ENCODE measurements at places on chromosomes 1 and 21. TPM values are rescaled to one million over a fixed set of nuclear protein-coding genes. Genes with fewer than 3 reads are reported as not detected.

DNA sequence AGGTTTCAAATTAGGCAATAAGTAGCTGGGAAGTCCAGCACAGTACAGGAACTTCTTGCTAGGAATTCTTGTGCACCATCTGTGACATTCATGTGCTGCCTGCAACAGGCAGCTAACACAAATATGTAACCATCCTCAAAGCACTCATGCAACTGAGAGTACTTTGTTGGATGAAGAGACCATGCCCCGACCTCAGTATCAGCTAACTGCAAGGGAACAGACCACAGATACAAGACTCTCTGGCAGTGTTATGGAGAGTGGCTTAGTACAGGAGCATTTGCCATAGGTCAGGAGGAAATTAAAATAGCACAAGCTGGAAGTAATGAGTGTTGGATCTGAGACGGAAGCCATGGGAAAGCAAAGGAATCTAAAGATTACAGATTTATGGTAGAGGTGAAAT, 123.6 kb downstream of the LRRC53 start:
- DNase-seq, result no peak

DNA sequence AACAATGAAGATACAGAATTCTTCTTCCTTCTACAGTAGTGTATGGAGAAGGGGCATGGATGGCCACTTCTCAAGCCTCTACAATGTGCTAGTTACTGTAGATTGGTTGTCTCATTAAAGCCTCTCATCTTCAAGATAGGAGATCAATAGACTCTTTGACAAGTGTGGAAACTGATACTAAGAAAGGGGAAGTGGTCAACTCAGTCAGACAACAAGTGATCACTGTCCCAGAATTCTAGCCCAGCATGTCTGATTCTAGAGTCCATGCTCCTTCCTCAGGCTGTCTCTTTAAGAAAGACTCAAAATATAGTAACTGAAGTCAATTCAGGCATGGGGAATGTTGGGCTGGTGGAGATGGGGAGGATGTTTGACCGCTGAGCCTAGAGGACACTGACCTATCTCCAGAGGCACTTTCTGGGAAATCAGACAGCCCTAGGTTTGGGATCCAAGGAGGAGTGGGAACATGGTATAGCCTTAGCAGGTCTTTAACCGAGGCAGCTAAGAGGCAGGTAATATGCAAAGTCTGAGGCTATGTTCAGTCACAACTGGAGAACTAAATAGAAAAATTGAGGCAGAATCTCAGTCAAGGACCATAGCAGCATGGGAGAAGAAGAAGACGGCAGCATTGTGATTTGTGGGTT, 39.3 kb upstream of the EYA3 start:
- no peak for DNase-seq

The TDRD5 gene
- not detected for total RNA-seq

The HIPK1 gene
- 52.3 TPM for total RNA-seq

- no peak for DNase-seq
Observed at GRCh38 chr1:207331354-207332313, 10.2 kb downstream of the CD55 start.

The LIPI gene
- total RNA-seq, result not detected

DNA sequence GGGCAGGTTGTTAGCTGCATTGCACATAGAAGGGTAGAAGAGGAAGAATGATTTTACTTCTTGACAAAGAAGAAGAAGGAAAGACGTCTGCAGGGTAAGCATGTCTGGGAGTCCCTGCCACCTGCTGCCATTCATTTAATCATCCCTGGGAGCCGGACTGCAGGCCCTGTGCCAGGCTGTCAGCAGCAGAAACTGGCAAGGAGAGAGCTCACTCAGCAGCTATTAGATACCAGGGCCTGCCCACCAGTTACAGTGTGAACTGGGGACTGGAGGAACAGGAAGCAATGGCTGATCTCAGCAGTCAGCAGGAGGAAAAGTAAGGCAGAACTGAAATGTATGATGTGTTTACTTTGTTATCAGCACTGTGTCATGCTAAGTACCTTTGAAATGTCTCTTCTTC, 75.7 kb upstream of the C1orf87 start:
- DNase-seq, result no peak

DNA sequence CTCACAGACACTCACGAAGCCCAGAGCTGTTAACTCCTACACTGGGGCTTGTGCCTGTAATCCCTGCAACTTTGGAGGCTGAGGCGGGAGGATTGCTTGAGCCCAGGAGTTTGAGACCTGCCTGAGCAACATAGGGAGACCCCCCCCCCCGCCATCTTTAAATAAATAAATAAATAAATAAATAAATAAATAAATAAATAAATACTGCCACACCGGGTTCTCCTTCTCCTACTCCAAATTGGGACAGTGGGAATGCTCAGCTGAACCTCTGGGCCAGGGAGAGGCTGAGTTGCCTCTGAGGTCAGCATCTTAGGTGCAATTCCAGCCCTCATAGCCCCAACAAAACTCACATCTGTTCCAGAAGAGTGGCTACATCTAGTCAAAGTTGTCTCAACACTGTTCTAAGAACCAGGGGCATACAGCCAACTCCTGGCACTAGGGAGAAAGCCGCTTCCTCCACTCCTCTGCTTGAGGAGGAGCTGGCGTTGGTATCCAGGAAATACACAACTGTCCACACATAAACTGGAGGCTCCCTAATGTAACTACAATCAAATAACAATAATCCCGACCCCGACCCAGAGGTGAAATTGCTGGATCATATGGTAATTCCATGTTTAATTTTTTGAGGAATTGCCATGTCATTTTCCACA, 27.0 kb downstream of the C1orf216 start:
- no peak for DNase-seq

The ASPM gene
- total RNA-seq, result 4.2 TPM

- no peak for DNase-seq
Observed at GRCh38 chr1:107750364-107750959, 214.5 kb downstream of the VAV3 start.

GRCh38 chr1:106727171-106727570, 329.3 kb upstream of the PRMT6 start:
- DNase-seq, result no peak

DNA sequence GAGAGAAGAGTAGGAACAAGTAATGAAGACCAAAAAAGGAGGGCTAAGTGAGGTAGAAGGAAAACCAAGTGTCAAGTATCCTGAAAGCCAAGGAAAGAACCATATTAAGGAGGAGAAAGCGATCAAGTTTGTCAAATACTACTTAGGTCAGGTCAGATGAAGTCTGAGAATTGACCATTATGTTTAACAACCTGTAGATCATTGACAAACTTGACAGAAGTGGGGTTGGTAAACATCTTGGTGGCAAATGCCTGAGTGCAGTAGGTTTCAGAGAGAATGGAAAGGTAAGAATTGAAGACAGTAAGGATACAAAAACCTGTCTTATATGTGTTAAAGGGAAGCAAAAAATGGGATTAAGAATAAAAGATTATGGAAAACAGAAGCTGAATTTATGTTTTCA, 3.7 kb upstream of the CHIA start:
- no peak for DNase-seq

The ILDR2 gene
- total RNA-seq, result 0.25 TPM

GRCh38 chr1:236154126-236154525, 11.8 kb downstream of the GPR137B start:
- DNase-seq, result no peak

DNA sequence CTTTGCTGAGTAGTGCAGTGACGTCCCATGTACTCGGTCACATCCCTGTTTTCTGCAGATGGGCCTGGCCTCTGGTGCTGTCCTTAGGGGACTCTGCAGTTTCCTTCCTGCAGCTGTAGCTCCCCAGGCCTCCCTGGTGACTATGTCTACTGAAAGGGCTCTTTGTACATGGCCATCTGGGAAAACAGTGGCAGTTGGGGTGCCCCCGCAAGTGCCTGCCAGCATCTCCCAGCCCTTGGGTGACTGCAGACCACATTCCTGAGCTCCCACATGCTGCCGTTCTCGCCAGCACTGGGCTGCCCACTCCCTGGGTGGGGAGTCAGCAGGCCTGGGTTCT, 37.5 kb upstream of the KCNA10 start:
- DNase-seq, result no peak

DNA sequence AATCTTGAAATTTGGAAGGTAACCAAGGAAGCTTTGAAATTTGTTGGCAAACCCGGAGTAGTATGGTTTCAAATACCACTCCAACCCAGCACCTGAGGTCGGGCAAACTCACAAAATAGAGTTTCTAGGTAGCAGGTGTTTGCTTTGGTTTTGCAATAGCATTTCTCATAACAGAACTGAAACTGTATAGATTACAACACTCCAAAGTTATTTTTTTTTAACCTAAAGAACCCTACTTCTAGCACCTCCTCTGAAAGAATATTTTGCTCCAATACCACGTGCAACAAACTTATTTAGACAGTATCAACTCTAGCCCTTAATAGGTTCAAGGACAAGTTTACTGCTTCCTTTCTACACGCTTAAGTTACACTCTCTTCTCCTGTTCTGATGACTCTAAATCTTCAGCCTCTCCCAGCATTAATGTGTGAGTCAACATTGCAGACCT, 178.5 kb upstream of the FMN2 start:
- no peak for DNase-seq

DNA sequence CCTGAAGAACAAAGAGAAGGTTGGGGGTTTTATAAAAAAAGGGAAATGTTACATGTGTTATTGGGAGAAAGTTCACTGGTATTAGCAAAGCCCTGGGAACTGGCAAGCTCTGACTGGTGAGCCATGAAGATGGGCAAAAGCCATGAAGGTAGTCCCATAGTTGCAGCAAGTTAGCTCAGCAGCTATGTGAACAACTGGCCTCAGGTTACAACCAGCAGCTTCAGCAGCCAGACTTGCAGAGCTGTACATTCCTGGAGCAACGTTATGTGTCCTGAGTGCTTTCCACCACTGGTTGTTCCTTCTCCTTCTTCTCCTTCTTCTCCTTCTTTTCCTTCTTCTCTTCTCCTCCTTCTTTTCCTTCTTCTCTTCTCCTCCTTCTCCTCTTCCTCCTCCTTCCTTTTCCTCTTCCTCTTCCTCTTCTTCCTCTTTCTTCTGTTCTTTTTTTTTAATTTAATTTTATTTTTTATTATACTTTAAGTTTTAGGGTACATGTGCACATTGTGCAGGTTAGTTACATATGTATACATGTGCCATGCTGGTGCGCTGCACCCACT, 56.1 kb upstream of the TLR5 start:
- no peak for DNase-seq

GRCh38 chr1:162906485-162906884, 45.5 kb upstream of the CCDC190 start:
- no peak for DNase-seq

GRCh38 chr1:58391056-58391455, 155.5 kb downstream of the OMA1 start:
- no peak for DNase-seq

- no peak for DNase-seq
Observed at GRCh38 chr1:35120458-35121133, 41.4 kb downstream of the ZMYM1 start.

DNA sequence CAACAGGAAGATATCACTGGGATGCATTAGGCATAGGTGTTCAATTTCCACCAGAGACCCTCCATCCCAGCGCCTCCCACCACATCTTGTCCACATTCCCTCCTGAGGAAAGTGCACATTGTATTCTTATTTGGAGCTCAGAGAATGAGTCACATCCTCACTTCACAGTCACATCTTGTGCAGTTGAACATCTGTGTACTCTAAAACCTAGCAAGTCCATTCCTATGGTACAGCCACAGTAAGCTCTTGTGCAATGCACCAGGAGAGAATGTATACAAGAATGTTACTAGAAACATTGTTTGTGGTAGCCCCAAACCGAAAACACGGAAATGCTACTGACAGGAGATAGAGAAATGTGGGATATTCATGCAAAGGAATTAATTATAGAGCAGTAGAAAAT, 1.6 kb upstream of the KDF1 start:
- DNase-seq, result no peak

The CFHR2 gene
- not detected for total RNA-seq
